Fibroblast of mammary gland (primary cell): ENCODE measurements at places on chromosomes 7 and 10.

DNA sequence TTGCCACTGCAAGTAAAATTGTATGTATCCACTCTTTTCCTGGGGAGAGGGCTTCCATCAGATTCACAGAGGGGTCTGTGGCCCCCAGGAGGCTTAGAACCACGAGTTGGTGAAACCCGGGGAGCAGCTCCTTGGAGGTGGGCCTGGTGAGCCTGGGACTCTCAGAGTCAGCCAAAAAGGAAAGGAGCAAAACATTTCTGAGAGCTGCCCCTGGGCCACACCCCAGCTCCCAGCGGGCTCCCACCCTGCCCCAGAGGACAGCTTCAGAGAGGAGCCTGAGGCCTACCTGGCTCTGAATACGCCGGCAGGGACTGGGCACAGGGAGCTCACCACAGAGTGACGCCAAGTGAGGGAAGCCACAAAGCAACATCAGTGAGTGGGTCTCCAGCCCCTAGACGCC lies 56.9 kb downstream of the SH3PXD2A start:
- DNase-seq, result no peak

DNA sequence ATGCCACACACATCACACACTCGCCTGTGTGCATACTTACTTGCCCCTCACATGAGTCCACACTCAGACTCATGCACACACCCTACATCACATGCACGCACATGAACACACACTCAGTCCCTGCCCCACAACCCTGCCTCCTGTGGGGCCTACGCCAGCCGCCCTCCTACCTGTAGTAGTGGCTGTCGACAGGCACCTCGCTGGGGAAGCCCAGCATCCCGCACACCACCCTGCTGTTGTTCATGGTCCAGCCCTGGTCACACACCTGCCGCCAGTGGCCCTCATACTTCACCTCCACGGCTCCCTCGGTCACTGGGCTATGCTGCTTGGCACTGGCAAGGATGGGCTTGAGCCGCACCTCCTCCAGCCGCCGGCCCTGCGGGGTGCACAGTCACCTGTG lies 7.2 kb downstream of the LOXL4 start:
- no peak for DNase-seq

DNA sequence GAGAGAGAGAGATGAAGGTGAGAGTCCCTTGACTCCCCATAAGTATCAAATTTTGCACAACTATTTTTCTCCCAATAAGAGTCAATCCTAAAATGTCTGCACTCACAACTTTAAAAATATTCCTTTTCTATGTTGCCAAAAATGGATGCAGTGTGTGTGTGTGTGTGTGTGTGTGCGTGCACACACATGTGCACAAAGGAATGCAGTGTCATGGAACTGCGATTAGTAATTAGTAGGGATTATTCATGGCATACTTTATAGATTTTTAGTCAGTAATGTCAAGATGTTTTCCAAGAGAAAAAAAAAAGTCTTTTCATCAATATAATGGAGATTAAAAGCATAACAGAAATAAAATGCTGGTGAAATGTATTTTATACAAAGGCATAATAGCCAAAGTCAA lies 179.1 kb upstream of the LRRTM3 start:
- no peak for DNase-seq

GRCh38 chr7:1529383-1530116 lies 952 bp upstream of the MAFK start:
- DNase-seq, result no peak
